ENCODE measurements at places on chromosomes 1 and 21.

DNA sequence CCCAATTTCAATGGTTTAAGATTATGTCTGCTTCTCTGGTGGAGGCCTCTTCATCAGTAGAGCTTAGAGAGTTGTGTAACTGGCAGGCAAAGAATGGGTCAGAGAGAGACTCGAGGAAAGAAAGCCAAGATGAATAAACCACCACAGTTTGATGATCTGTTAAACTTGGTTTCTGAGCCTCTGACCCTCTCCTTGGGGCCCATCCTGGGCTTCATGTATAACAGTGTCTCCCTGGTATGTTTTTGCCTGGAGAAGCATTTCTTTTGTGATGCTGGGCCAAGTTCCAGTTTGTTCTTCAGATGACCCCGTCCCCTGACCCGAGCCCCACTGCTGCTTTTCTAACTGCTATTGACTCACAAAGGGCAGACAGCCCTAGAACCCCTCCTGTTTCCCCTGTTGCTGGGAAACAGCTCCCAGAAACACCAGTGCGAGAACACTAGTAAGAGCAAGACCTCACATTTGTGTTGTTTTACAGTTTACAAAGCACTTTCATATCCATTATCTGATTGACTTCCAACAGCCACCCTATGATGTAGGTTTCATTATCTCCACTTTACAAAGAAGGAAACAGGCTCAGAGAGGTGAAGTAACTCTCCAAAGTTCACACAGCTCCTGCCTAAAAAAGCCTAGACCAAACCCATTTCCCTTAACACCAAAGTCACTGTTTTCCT lies 9.0 kb downstream of the CD2 start:
- no peak for DNase-seq

DNA sequence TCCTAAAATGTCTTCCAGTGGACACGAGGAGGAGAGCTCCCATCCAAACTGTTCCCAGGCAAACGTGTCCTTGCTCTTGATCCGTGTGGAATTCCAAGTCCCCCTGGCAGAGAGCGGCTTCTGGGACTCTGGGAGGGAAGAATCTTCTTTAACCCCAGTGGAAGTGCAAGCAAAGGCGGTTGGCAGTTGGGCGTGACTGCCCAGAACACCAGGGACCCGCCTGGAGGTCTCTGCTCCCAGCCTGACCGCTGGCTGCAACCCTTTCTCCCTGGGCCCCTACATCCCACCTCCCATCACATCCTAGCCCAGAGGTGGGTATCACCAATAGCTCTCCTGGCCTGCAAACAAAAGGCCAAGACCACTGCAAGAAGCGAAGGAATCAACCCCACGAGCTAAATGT lies 17.8 kb downstream of the CASZ1 start:
- no peak for DNase-seq

- DNase-seq, result no peak
Measured at GRCh38 chr1:203264052-203264501, 34.6 kb upstream of the CHIT1 start.

DNA sequence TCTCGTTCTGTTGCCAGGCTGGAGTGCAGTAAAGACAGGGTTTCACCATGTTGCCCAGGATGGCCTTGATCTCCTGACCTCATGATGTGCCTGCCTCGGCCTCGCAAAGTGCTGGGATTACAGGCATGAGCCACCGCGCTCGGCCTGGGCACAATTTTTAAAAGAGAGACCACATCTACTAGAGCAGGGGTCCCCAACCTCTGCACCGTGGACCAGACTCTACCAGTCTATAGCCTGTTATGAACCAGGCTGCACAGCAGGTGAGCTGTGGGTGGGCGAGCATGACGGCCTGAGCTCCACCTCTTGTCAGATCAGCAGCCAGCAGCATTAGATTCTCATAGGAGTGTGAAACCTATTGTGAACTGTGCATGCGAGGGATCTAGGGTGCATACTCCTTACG lies 20.8 kb downstream of the TNNT2 start:
- no peak for DNase-seq

GRCh38 chr1:167105271-167106118 lies 11.6 kb downstream of the STYXL2 start:
- DNase-seq, result no peak

DNA sequence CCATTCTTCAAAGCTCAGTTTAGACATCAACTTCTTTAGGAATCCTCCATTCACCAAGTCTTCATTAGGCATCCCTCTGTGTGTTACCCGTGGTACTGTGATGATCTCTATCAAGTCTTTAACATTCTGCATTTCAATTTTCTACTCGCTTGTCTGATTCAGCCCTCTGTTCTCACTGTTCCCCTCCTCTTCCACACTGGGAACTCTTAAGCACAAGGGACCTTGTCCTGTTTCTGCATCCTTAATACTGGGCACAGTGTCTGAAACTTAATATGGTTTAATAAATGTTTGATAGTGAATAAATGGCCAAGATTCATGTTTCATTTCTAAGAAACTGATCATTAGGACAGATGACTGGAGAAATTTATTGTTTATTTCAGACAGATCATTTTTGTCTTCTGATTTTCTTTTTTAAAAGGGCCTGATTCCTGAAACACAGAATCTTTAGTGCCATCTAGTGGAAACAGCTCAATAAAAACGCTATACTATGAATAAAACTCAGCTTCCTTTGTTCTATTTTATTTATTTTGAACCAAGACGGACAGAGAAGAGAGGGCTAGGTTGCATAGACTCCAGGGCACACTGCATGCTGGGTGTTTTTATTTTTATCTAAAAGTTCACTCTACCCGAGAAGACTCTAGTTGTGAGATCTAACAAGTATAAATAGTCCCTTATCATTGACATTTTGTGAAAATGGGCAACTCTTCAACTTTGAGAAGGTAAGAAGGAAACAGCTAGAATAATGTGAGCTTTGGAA lies 7.0 kb upstream of the TRIM45 start:
- DNase-seq, result peak; percentile 40

DNA sequence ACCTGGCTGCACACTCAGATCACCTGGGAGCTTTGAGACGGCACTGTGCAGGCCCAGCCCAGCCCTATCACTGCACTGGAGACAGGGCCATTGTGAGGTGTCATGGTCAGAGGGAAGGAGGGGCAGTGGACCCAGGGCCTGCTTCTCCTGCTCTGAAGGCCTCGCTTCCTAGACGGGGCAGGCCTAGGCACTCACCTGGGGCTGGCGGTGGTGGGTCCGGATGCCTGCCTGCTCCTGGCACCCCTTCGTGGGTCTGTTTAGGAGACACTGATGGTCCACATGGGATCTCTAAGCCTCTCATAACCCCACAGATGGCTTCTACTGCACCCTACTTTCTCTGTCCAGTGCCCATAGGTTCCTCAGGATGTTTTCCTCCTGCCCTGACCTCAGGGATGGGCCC lies 230.9 kb downstream of the MATN1 start:
- DNase-seq, result no peak

GRCh38 chr1:228664399-228664914 lies 70.8 kb upstream of the RHOU start:
- DNase-seq, result peak; percentile 47

- DNase-seq, result peak; percentile 94
Measured at GRCh38 chr1:56074007-56074651, 505.2 kb downstream of the PLPP3 start.

- DNase-seq, result no peak
Measured at GRCh38 chr1:150150133-150151021, 661 bp downstream of the PLEKHO1 start.
